Thoracic aorta (tissue), 2 donors: ENCODE measurements at places on chromosomes 7 and 10. TPM values are rescaled to one million over a fixed set of nuclear protein-coding genes. Genes with fewer than 3 reads are reported as not detected.

PTPRE gene
- total RNA-seq: 41.9 TPM

MOGAT3 gene
- total RNA-seq: not detected

GRCh38 chr10:116557305-116557880 lies 11.7 kb downstream of the PNLIP start:
- H3K27me3 ChIP-seq: no peaks in the 10 kb centered on the region
- no peak overlapping the region for H3K4me3 ChIP-seq
- no peak overlapping the region for H3K27ac ChIP-seq
- H3K36me3 ChIP-seq: no peaks in the 10 kb centered on the region
- no peaks in the 10 kb centered on the region for H3K4me1 ChIP-seq

DNA sequence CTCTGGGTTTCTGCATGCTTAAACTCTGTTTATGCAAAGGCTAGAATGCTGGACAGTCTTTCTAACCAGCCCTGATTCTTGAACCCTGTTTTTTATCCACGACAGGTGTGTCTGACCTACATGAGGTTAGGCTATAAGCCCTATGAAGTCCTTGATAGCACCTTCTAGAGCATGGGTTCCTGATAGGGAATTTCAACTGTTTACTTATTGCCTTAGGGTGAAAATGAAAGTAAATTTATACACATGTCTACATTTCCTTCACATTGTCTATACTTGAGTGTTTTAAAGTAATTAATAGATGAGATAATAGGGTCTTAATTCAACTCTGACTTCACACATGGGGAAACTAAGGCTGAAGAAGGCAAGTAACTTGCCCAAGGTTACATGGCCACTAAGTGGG lies 35.5 kb downstream of the ADRA2A start:
- H3K4me1 ChIP-seq: no peaks in the 10 kb centered on the region
- no peak overlapping the region for H3K4me3 ChIP-seq

HOXA4 gene
- total RNA-seq: 3.7 TPM

ASB4 gene
- 0.14 TPM for total RNA-seq

GRCh38 chr7:108071551-108071950 lies 58.6 kb downstream of the LAMB4 start:
- no peaks in the 10 kb centered on the region for H3K27me3 ChIP-seq
- H3K36me3 ChIP-seq: no peaks in the 10 kb centered on the region
- H3K4me3 ChIP-seq: no peak overlapping the region

- H3K36me3 ChIP-seq: no peaks in the 10 kb centered on the region
- no peak overlapping the region for H3K27ac ChIP-seq
- no peak for DNase-seq
- H3K4me3 ChIP-seq: no peak overlapping the region
- no peaks in the 10 kb centered on the region for H3K4me1 ChIP-seq
Measured at GRCh38 chr7:101553018-101553770, 75.9 kb downstream of the MYL10 start.

- peaks cover 3% of the 10 kb centered on the region for H3K4me1 ChIP-seq
- no peak overlapping the region for H3K27ac ChIP-seq
- DNase-seq: no peak
- H3K27me3 ChIP-seq: no peaks in the 10 kb centered on the region
- no peaks in the 10 kb centered on the region for H3K36me3 ChIP-seq
Measured at GRCh38 chr7:17184805-17185689, 113.4 kb upstream of the AHR start.
